ENCODE measurements at places on chromosomes 11 and 22. TPM values are rescaled to one million over a fixed set of nuclear protein-coding genes. Genes with fewer than 3 reads are reported as not detected.
A peak's percentile ranks its signal among the peaks of the same experiment; 100 is the strongest.

PRODH gene
- 27.9 TPM for total RNA-seq

PRAME gene
- total RNA-seq: not detected

MMP11 gene
- 36.2 TPM for total RNA-seq

XNDC1N gene
- total RNA-seq: 9.7 TPM

DEUP1 gene
- total RNA-seq: 0.40 TPM

KDELR3 gene
- 98.9 TPM for total RNA-seq

RIBC2 gene
- total RNA-seq: 0.48 TPM

OR52N2 gene
- total RNA-seq: not detected

GRCh38 chr11:47592251-47592650 is 2.0 kb downstream of the C1QTNF4 start:
- no peaks in the 10 kb centered on the region for H3K36me3 ChIP-seq
- no peak for DNase-seq
- no peak overlapping the region for H3K4me3 ChIP-seq
- H3K27ac ChIP-seq: no peak overlapping the region

DNA sequence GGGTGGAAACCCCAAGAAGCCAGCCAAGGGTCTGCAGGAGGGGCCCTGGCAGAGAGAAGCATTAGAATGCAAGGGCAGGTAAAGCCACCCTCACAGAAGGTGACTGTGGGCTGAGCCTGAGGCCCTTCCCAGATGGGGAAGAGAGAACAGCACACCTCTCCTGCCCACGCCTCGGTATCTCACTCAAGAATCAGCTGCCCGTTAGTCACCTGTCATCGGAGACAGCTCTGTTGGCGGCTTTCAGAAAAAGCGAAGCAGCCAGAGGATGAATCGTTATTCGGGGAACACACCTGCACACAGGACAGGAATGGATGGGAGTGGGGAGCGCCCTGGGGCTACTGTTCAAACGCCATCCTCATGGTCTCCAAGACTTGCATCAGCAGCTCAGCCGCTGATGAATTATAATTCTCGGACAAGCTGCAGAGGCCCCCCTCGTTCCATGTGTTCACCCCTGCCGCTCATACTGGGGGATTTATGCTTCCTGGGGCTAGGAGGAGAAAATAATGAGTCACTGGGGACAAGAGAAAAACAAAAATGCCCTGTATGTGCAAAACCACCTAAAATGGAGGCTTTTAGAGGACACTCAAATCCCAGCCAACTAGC is 21.6 kb upstream of the TMA7B start:
- H3K36me3 ChIP-seq: no peaks in the 10 kb centered on the region
- no peaks in the 10 kb centered on the region for H3K4me1 ChIP-seq
- H3K27me3 ChIP-seq: peaks cover 32% of the 10 kb centered on the region
- DNase-seq: no peak
- H3K27ac ChIP-seq: no peak overlapping the region

GRCh38 chr22:30291058-30291892 is 2.0 kb upstream of the CASTOR1 start:
- H3K27me3 ChIP-seq: no peaks in the 10 kb centered on the region
- DNase-seq: peak; percentile 79
- no peak overlapping the region for H3K4me3 ChIP-seq
- H3K36me3 ChIP-seq: no peaks in the 10 kb centered on the region

GRCh38 chr11:111310088-111310487 is 11.7 kb downstream of the POU2AF3 start:
- no peaks in the 10 kb centered on the region for H3K27me3 ChIP-seq
- no peak overlapping the region for H3K4me3 ChIP-seq

- H3K27me3 ChIP-seq: no peaks in the 10 kb centered on the region
- no peak overlapping the region for H3K4me3 ChIP-seq
- peaks cover 4% of the 10 kb centered on the region for H3K4me1 ChIP-seq
- no peak for DNase-seq
- H3K36me3 ChIP-seq: no peaks in the 10 kb centered on the region
Observed at GRCh38 chr11:134587345-134587744, 175.3 kb upstream of the B3GAT1 start.

- H3K27me3 ChIP-seq: no peaks in the 10 kb centered on the region
- no peaks in the 10 kb centered on the region for H3K36me3 ChIP-seq
- DNase-seq: no peak
- H3K4me1 ChIP-seq: no peaks in the 10 kb centered on the region
- no peak overlapping the region for H3K27ac ChIP-seq
Observed at GRCh38 chr22:49517211-49517610, 310.5 kb downstream of the BRD1 start.

- no peaks in the 10 kb centered on the region for H3K27me3 ChIP-seq
- H3K36me3 ChIP-seq: no peaks in the 10 kb centered on the region
- H3K4me3 ChIP-seq: no peak overlapping the region
- H3K4me1 ChIP-seq: no peaks in the 10 kb centered on the region
- DNase-seq: no peak
Observed at GRCh38 chr11:101944923-101945322, 28.6 kb upstream of the ANGPTL5 start.

GRCh38 chr11:64359712-64360445 is 917 bp downstream of the RPS6KA4 start:
- H3K27ac ChIP-seq: no peak overlapping the region
- peak; percentile 11 for DNase-seq
- H3K4me1 ChIP-seq: peaks cover 33% of the 10 kb centered on the region
- no peaks in the 10 kb centered on the region for H3K36me3 ChIP-seq

- no peaks in the 10 kb centered on the region for H3K36me3 ChIP-seq
- no peaks in the 10 kb centered on the region for H3K27me3 ChIP-seq
- peak overlapping the region; percentile 7 for H3K27ac ChIP-seq
Observed at GRCh38 chr22:46484156-46484860, 53.1 kb downstream of the CELSR1 start.

- H3K4me3 ChIP-seq: no peak overlapping the region
- H3K27ac ChIP-seq: no peak overlapping the region
- DNase-seq: peak; percentile 52
- no peaks in the 10 kb centered on the region for H3K4me1 ChIP-seq
Observed at GRCh38 chr11:18171377-18172000, 1.1 kb upstream of the MRGPRX4 start.

DNA sequence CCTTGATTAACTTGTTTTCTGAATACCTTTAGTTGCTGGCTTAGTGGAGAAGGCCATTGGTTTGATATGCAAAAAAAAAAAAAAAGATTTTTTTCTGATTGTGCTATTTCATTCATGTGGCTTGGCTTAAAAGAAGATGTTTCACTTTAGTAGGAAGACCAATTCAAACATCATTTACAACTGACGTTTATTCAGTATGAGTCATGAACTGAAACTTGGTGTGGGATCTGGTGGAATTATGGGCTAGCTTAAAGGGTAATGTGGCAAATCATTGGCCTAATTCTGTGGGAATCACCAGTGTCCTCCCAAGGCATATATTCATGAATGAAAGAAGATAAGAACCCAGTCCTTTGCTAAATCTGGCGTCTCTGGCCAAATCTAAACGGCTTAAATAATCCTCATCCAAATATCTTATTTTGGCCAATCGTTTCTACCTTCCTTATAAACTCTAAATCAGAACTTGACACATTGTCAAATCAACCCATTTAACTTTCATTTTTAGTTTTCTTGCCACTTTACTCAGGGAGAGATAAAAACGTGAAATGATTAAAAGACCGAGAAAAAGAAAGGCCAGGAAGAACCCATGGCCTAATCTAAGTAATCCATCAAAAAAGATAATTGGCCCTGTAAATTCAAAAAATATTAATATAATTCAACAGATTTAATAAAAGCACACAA is 77.0 kb downstream of the DDIAS start:
- H3K27me3 ChIP-seq: no peaks in the 10 kb centered on the region
- H3K4me3 ChIP-seq: no peak overlapping the region
- no peaks in the 10 kb centered on the region for H3K36me3 ChIP-seq
- no peaks in the 10 kb centered on the region for H3K4me1 ChIP-seq
- DNase-seq: no peak
- no peak overlapping the region for H3K27ac ChIP-seq

- H3K4me3 ChIP-seq: no peak overlapping the region
- no peaks in the 10 kb centered on the region for H3K36me3 ChIP-seq
- H3K27ac ChIP-seq: no peak overlapping the region
- DNase-seq: no peak
Observed at GRCh38 chr11:134555510-134555909, 143.5 kb upstream of the B3GAT1 start.

- H3K4me3 ChIP-seq: no peak overlapping the region
- DNase-seq: no peak
- H3K27ac ChIP-seq: no peak overlapping the region
- no peaks in the 10 kb centered on the region for H3K27me3 ChIP-seq
- no peaks in the 10 kb centered on the region for H3K36me3 ChIP-seq
- H3K4me1 ChIP-seq: peaks cover 8% of the 10 kb centered on the region
Observed at GRCh38 chr11:126189109-126189929, 22.1 kb downstream of the RPUSD4 start.

GRCh38 chr11:72471005-72471898 is 36.9 kb upstream of the CLPB start:
- no peak overlapping the region for H3K4me3 ChIP-seq
- no peak overlapping the region for H3K27ac ChIP-seq
- peak; percentile 85 for DNase-seq
- H3K4me1 ChIP-seq: no peaks in the 10 kb centered on the region
- peaks cover 12% of the 10 kb centered on the region for H3K27me3 ChIP-seq
- H3K36me3 ChIP-seq: no peaks in the 10 kb centered on the region

GRCh38 chr11:77436506-77436905 is 37.4 kb downstream of the PAK1 start:
- H3K27ac ChIP-seq: no peak overlapping the region
- H3K27me3 ChIP-seq: no peaks in the 10 kb centered on the region
- no peak overlapping the region for H3K4me3 ChIP-seq
- no peaks in the 10 kb centered on the region for H3K4me1 ChIP-seq

- H3K27me3 ChIP-seq: no peaks in the 10 kb centered on the region
- peak; percentile 39 for DNase-seq
- peaks cover 27% of the 10 kb centered on the region for H3K4me1 ChIP-seq
- peak overlapping the region; percentile 60 for H3K27ac ChIP-seq
Observed at GRCh38 chr11:119107538-119108145, 498 bp downstream of the C2CD2L start.

- no peaks in the 10 kb centered on the region for H3K27me3 ChIP-seq
- peak overlapping the region; percentile 77 for H3K27ac ChIP-seq
- H3K4me1 ChIP-seq: peaks cover 6% of the 10 kb centered on the region
- no peak for DNase-seq
- peak overlapping the region; percentile 35 for H3K4me3 ChIP-seq
- no peaks in the 10 kb centered on the region for H3K36me3 ChIP-seq
Observed at GRCh38 chr11:75768909-75769771, 562 bp downstream of the DGAT2 start.

- no peaks in the 10 kb centered on the region for H3K27me3 ChIP-seq
- no peak overlapping the region for H3K4me3 ChIP-seq
- DNase-seq: peak; percentile 28
- H3K4me1 ChIP-seq: peaks cover 10% of the 10 kb centered on the region
Observed at GRCh38 chr22:40487663-40488249, 117.4 kb downstream of the SGSM3 start.

DNA sequence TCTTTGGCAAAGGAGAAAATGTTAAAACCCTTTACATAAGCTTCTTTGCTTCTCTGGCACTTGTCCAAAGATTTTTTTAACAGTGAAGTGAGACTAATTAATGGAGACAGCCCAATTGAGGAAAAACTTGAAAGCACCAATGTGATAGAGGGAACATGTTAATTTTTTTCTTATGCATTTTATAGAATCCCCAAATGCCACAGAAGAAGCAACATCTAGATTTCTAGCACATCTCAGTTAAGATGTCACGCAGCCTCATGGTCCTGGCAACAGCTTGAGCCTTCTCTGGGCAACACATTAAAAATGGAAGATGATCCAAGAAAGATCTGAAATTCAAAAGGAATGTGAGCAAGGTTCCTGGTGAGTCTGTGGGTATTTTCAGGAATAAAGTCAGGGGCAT is 48.5 kb downstream of the PACSIN2 start:
- DNase-seq: no peak
- no peaks in the 10 kb centered on the region for H3K36me3 ChIP-seq

- no peaks in the 10 kb centered on the region for H3K36me3 ChIP-seq
- no peaks in the 10 kb centered on the region for H3K4me1 ChIP-seq
- H3K27me3 ChIP-seq: no peaks in the 10 kb centered on the region
- no peak overlapping the region for H3K4me3 ChIP-seq
Observed at GRCh38 chr11:35030716-35031213, 108.2 kb upstream of the CD44 start.

DNA sequence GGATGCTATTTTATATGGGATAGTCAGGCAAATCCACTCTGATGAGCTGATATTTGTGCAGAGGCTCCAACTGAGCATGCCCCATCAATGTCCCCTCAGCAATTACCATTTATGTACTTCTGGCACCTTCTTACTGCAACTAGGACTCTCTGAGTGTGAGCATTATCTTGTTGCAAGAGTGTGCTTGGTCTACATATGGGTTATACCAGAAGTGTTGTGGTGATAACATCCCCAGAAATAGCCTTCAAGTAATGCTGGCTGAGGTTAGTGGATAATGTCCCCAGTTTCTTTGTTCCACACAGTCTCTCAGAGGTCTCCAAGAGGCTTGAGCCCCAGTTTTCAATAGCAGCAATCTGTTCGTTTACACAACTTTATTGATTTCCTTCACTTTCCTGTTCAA is 408.6 kb downstream of the JRKL start:
- H3K36me3 ChIP-seq: no peaks in the 10 kb centered on the region
- H3K4me1 ChIP-seq: no peaks in the 10 kb centered on the region
- no peaks in the 10 kb centered on the region for H3K27me3 ChIP-seq
- no peak overlapping the region for H3K27ac ChIP-seq
- H3K4me3 ChIP-seq: no peak overlapping the region
- no peak for DNase-seq

- no peaks in the 10 kb centered on the region for H3K36me3 ChIP-seq
- H3K27me3 ChIP-seq: no peaks in the 10 kb centered on the region
- H3K4me1 ChIP-seq: no peaks in the 10 kb centered on the region
- DNase-seq: no peak
- H3K4me3 ChIP-seq: no peak overlapping the region
Observed at GRCh38 chr11:30513087-30513486, 73.1 kb downstream of the MPPED2 start.

GRCh38 chr11:44709281-44709562 is 17.5 kb upstream of the TSPAN18 start:
- peak; percentile 76 for DNase-seq
- no peaks in the 10 kb centered on the region for H3K36me3 ChIP-seq
- H3K4me3 ChIP-seq: no peak overlapping the region

- H3K4me1 ChIP-seq: peaks cover 44% of the 10 kb centered on the region
- no peak within 1 kb of the TSS for H3K4me3 ChIP-seq
- H3K27ac ChIP-seq: peak within 1 kb of the TSS; percentile 87
- no peaks in the 10 kb centered on the region for H3K27me3 ChIP-seq
Observed at GRCh38 chr11:47257517-47258316, at the start of gene NR1H3. Gene NR1H3, plus strand, starts transcription at chr11:47257996. Its CDS starts 1,221 bp downstream, at chr11:47259217.

DNA sequence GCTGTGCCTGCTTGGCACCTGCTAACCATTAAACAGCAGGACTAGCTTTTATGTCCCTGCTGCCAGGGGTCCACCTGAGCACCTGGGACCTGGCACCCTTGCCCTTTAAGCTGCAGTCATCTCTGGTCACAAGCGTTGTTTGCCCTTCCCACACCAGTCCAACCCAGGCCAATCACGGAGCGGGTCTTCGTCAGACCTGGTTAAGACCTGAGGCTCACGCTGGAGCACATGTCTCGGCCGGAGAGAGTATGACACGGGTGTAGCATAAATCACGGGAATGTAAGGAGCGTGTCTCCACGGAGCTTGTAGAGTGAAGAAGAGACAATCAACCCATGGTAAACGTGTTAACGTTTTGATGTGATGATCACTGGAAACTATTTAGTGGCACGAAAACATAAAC is 847.3 kb downstream of the BRD1 start:
- no peaks in the 10 kb centered on the region for H3K27me3 ChIP-seq
- H3K27ac ChIP-seq: no peak overlapping the region
- H3K4me3 ChIP-seq: no peak overlapping the region
- H3K36me3 ChIP-seq: no peaks in the 10 kb centered on the region
- no peaks in the 10 kb centered on the region for H3K4me1 ChIP-seq

GRCh38 chr22:27597703-27598444 is 203.7 kb downstream of the MN1 start:
- no peak overlapping the region for H3K4me3 ChIP-seq
- H3K27ac ChIP-seq: no peak overlapping the region
- H3K36me3 ChIP-seq: no peaks in the 10 kb centered on the region

Data from hepatocyte (in vitro differentiated cells).